IPS DF 19.7 (cell line): ENCODE measurements at places on chromosomes 7 and 10.

DNA sequence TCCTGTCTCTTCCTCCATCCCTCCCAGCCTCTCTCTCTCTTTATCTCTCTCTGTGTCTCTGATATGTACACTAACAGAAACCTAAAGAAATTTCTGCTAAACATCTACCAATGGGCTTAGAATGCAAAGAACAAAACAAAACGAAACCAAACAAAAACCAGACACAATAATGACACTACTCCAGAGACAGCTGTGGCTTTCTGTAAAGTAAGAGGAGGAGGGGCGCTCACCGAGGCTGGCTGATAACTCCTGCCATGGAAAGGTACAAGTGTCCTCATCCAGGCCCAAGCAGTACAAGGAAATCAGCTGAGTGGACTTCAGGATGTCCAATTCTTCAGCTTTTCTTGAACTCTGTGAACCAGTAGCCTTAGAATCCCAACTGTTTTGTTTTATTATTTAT is 70.4 kb upstream of the FZD8 start:
- DNase-seq, result no peak

- no peak for DNase-seq
Observed at GRCh38 chr10:92690211-92690914, 608 bp downstream of the HHEX start.

DNA sequence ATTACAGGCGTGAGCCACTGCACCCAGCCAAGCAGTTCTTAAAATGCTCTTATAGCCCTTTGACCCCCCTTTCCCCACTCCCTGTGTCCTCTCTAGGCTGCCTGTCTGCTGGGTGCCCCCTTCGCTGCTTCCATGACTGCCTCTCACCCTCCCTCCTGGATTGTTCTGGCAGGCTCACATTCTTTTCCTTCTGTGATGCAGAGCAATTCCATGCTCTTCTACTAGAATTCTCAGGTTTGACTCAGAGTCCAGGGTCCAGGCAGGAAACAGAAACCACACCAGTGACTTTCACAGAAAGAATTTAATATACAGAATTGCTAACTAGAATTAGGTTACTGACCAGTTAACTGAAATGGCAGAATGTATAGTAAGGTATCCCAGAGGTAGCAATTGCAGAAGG is 244.8 kb downstream of the BAMBI start:
- peak; percentile 3 for DNase-seq

GRCh38 chr10:113103131-113103840 is 153.2 kb downstream of the TCF7L2 start:
- no peak for DNase-seq

- no peak for DNase-seq
Observed at GRCh38 chr7:36604806-36605205, 119.5 kb downstream of the AOAH start.

DNA sequence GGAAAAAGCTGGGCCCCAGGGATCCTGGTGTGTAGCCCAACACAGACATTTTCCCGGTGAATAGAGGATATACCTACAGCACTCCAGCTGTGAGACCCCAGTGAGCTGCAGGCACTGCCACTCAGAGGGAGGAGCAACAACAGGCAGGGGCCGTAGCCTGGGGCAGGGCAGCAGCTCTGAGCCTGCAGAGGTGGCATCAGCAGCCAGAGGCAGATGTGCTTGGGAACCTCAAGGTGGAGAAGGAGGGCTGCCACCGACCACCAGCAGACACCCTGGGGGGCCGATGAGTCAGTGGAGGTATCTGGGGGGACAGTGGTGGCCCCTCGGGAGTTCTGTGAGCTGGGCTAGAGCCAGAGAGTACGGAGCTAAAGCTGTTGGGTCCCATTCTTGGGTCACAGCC is 110.2 kb upstream of the GDF10 start:
- no peak for DNase-seq

GRCh38 chr7:1450987-1451386 is 8.3 kb downstream of the MICALL2 start:
- no peak for DNase-seq

GRCh38 chr10:132665946-132666704 is 119.8 kb downstream of the NKX6-2 start:
- no peak for DNase-seq
